ENCODE measurements at places on chromosomes 5 and 9. TPM values are rescaled to one million over a fixed set of nuclear protein-coding genes. Genes with fewer than 3 reads are reported as not detected.

The CNTFR gene
- not detected for total RNA-seq

The CCDC152 gene
- total RNA-seq = 1.2 TPM

The TEK gene
- 3.6 TPM for total RNA-seq

The DNAJC21 gene
- 57.9 TPM for total RNA-seq

The IFNA2 gene
- not detected for total RNA-seq

The AQP3 gene
- total RNA-seq = 0.89 TPM

The CLIC3 gene
- total RNA-seq = 0.55 TPM

The C9 gene
- total RNA-seq = 1.1 TPM

The BRINP1 gene
- total RNA-seq = 2.3 TPM

The HMCN2 gene
- under 0.01 TPM for total RNA-seq

The SNX30 gene
- total RNA-seq = 15.6 TPM

The CDH9 gene
- total RNA-seq = not detected

The OMD gene
- not detected for total RNA-seq

The NME5 gene
- total RNA-seq = 1.7 TPM

The NAIP gene
- total RNA-seq = 4.1 TPM

The SHROOM1 gene
- 6.3 TPM for total RNA-seq

The FOXD4L4 gene
- total RNA-seq = 0.22 TPM

The AGXT2 gene
- total RNA-seq = not detected

The NR2F1 gene
- 63.0 TPM for total RNA-seq

The SPINK7 gene
- not detected for total RNA-seq

The C9orf153 gene
- total RNA-seq = 0.25 TPM

The FIBCD1 gene
- total RNA-seq = 1.4 TPM

The AQP7 gene
- total RNA-seq = not detected

The PCDHGA12 gene
- total RNA-seq = 21.5 TPM

The MCIDAS gene
- total RNA-seq = not detected

The LCN1 gene
- total RNA-seq = not detected

The SEC24A gene
- 30.9 TPM for total RNA-seq

The ZNF169 gene
- 2.5 TPM for total RNA-seq

The SPATA31D4 gene
- under 0.01 TPM for total RNA-seq

The CDKN2A gene
- total RNA-seq = 8.9 TPM

The INSL6 gene
- not detected for total RNA-seq

The SLC6A18 gene
- not detected for total RNA-seq

The NUTM2G gene
- total RNA-seq = not detected

The TSC1 gene
- total RNA-seq = 46.7 TPM

The SLC6A7 gene
- not detected for total RNA-seq

The BAG1 gene
- total RNA-seq = 21.8 TPM

The PSAT1 gene
- 176 TPM for total RNA-seq

The AMBP gene
- not detected for total RNA-seq

The ISL1 gene
- 5.9 TPM for total RNA-seq

Measured in uterine smooth muscle cell (primary cell).